ENCODE measurements at places on chromosomes 5 and 9. TPM values are rescaled to one million over a fixed set of nuclear protein-coding genes. Genes with fewer than 3 reads are reported as not detected.
A peak's percentile ranks its signal among the peaks of the same experiment; 100 is the strongest.

DNA sequence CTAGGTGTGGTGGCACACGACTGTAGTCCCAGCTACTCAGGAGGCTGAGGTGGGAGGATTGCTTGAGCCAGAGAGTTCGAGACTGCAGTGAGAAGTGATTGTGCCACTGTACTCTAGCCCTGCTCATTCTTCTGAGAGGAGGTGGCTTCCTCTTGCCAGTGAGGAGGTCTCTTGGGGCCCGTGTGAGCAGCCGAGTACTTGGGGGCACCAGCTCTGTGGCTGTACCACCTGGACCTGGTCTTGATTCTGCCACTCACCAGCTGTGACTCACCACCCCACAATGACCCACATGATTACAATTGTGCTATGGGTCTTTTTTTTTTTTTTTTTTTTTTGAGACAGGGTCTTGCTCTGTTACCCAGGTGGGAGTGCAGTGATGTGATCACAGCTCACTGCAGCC is 18.0 kb upstream of the CRB2 start:
- no peak for DNase-seq
- H3K4me1 ChIP-seq = no peaks in the 10 kb centered on the region
- no peak overlapping the region for H3K27ac ChIP-seq
- H3K4me3 ChIP-seq = no peak overlapping the region
- H3K36me3 ChIP-seq = no peaks in the 10 kb centered on the region

DNA sequence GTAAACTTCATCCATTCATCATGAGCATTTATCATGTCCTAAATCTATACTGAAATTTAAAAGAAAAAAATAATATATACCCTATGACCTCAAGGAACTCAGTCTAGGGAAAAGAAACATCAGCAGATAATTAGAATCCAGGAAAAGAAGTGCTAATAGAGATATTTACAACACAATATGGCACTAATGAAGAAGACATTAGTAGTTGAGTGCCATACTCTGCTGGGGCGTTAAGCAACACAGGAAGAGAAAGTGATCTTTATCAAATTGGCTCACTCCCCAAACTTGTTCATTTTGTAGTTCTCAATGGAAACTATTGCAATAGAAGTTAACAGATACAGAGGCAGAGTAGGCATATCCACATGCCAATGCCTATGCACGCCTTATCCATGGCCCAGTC is 27.5 kb downstream of the GABRA6 start:
- DNase-seq = no peak
- no peaks in the 10 kb centered on the region for H3K36me3 ChIP-seq
- H3K27ac ChIP-seq = no peak overlapping the region
- H3K4me3 ChIP-seq = no peak overlapping the region
- H3K27me3 ChIP-seq = no peaks in the 10 kb centered on the region

DNA sequence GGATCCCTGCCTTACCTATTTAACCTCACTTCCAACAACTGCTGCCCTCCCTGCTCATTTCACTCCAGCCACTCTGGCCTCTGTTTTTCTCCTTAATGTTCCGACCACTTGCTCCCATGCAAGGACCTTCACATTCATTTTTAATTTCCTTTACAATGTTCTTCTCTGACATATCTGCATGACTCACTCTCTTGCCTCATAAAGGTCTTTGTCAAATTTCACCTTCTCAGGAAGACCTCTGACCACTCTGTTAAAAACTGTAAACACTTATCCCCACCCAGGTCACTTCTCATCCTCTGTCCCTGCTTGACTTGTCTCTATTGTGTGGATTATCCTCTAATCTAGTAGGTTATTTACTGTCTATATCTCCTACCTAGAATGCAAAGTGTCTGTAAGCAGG is 751.2 kb downstream of the BRINP1 start:
- H3K4me3 ChIP-seq = no peak overlapping the region
- H3K27me3 ChIP-seq = no peaks in the 10 kb centered on the region
- H3K36me3 ChIP-seq = no peaks in the 10 kb centered on the region
- H3K4me1 ChIP-seq = no peaks in the 10 kb centered on the region
- no peak for DNase-seq

GRCh38 chr5:58849921-58850667 is 267.2 kb downstream of the RAB3C start:
- DNase-seq = peak; percentile 48
- no peak overlapping the region for H3K27ac ChIP-seq

DNA sequence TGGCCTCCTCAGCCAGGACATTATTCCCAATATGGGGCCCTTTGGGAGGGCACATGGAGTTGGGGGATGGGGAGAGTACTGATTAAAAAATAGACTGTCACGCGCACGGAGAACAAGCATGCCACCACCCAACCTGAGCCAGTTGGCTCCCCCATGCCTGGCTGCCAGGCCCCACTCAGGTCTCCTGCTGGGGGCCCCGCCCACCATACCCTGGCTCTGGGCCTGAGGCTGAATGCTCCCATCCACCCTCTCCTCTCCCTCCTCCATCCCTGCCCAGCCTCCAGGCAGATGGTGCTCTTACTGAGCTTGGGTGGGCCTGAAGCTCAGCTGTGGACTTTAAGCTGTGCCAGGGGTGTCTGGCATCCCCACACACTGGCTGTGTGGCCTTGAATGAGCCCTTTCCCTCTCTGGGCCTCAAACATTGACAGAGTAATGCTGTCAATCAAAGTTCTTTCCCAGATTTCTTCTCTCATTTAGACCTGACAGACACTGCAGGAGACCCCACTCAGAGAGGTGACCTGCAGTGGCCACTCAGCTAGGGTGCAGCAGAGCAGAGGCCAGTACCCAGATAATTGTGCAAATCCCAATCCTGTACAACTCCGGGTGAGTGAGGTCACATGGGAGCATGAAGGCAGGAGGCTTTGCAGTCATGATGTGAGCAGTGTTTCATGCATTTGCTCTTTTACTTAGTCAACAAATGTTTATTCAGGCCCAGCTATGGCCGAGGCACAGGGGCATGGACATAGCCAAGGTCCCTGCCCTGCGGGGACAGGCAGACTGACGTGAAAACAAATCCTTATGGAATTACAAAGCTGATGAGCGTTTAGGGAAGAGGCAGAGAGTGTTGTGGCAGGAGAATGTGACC is 9.8 kb upstream of the SYNPO start:
- peaks cover 52% of the 10 kb centered on the region for H3K4me1 ChIP-seq
- no peaks in the 10 kb centered on the region for H3K36me3 ChIP-seq
- H3K27me3 ChIP-seq = no peaks in the 10 kb centered on the region

GRCh38 chr5:2303431-2304100 is 420.8 kb upstream of the IRX4 start:
- H3K4me3 ChIP-seq = no peak overlapping the region
- H3K27me3 ChIP-seq = no peaks in the 10 kb centered on the region
- H3K4me1 ChIP-seq = no peaks in the 10 kb centered on the region
- H3K36me3 ChIP-seq = no peaks in the 10 kb centered on the region
- DNase-seq = no peak

GRCh38 chr9:10252174-10252573 is 360.6 kb downstream of the PTPRD start:
- no peak overlapping the region for H3K4me3 ChIP-seq
- peak; percentile 38 for DNase-seq
- H3K36me3 ChIP-seq = no peaks in the 10 kb centered on the region

The GABRG2 gene
- polyA plus RNA-seq = not detected

The FIBCD1 gene
- not detected for polyA plus RNA-seq

The STRBP gene
- polyA plus RNA-seq = 7.3 TPM

The CHMP5 gene
- 29.0 TPM for polyA plus RNA-seq

The LCN10 gene
- 0.12 TPM for polyA plus RNA-seq

The MIGA2 gene
- polyA plus RNA-seq = 11.1 TPM
